Cerebellum (tissue), 4 donors: ENCODE measurements at places on chromosomes 2 and 18. TPM values are rescaled to one million over a fixed set of nuclear protein-coding genes. Genes with fewer than 3 reads are reported as not detected.

DNA sequence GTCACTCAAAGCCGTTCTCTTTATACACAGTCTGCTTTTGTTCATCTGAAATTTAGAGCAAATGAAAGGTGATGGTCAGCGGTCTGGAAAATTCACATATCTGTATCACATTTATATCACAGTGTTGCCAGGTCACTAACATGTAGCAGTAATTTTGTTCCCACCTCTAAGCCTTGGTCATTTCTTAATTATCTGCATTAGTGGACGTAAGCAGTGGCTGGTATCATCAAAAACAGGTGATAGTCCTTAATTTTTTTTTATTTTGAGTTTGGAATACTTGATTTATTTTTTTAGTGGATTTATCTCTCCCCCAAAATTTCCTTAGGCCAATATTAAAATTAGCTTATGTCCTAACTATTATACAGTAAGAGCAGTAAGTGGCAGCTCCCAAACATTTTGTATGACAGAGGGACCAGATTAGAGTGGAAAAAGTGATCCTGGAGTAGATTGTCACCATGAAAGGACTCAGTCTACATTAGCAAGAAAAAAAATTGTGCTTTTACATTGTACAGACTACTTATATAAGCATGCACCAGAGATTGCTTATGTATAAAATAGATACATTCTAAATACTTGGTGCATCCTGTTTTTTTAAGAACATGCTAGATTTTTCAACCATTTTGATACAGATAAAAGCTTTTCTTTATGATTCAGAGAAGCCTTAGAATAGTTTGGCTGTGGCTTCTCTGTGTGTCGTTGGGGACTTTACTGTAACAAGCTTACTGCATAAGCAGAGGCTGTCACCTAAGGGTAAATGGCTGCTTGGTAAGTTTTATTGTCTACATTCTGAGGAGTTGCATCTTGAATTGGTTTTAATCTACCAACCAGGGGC, 65.0 kb downstream of the MAPRE2 start:
- DNase-seq, result no peak

DNA sequence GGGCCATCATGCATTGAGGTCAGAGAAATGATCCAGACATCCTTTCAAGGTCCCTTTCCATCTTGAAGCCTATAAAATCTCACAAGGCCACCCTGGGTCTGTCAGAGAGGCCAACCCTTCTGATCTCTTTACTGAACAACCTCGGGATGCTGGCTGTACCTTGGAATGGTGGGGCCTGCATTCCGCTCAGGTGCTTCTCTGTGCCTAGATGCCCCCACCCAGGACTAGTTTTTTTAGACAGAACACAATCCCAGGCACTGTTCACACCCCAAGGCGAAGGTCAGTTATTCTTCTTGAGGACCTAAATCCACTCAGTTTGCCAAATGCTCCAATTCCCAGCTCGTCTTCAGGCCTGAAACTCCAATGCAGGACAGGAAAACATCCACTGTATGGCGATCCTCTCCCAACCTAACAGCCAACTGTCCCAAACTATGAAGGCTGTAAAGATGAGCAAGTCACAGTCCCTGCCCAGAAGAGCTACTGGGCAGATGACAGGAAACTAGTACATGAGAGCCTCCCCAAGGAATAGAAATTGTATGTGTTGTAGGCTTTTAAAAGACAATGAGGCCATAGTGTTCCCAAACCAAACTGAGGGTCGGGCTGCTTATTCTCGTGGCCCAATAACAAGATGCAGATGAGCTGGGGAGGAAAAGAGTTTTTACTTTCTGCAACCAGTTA, 154.4 kb upstream of the ACAA2 start:
- DNase-seq, result no peak

DNA sequence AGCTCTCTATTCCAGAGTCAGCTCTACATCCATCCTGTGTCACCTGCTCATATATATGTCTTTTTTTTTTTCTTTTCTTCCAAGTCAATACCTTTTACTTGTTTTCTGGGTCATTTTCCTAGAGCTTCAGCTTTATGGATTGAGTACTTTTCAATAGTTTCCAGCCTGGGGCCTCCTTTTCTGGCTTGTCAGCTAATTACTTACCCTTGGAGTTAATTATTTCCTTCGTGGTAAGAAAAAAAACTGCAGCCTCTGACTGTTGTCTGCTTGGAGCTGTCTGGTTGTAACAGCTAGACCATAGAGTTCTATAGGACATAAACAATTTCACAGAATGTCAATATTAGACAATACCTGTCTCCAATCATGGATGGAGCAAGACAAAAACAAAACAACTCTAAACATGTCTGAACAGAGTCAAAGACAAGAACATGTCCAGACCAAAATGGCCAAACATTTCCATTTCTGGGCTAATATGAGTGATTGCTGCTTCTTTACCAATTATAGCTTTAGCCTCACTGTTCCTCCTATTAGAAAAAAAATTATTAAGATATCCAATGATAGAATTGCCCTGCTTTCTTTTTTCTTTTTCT, 643.1 kb downstream of the SLC4A3 start:
- DNase-seq, result no peak

DNA sequence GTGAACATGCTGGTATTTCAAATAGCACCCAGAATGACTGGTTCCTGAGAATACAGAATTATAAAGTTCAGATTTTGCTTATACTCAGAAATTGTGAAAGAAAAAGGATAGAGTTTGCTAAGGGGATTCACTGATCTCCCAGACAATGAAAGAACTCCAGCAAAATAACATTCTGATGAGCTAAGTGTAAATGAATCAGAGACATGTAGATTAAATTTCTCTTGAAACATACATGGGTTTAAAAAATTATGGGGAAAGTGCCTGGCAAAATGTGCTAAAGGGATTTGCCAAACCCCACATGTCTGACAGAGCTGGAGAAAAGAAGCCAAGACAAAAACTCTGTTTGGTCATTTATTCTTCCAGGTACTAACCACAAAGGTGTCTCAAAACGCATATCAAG, 116.3 kb downstream of the FTCDNL1 start:
- no peak for DNase-seq

DNA sequence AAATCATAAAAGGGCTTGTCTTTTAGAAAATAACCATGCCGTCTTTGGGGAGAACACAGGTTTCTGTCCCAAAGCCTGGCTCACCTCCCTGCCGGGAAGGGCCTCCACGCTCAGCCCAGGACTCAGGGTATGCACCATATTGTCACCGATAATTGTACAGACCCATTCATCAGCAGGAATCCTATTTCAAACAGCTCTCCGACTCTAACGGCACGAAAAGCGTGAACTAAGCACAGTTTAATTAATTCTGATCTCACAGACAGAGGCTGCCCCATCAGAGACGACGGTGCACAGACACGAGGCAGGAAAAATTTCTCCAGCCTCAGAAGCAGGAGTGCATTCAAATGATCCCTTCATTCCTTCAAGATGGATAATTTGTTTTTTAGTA, 276.2 kb downstream of the MYCN start:
- DNase-seq, result no peak

DNA sequence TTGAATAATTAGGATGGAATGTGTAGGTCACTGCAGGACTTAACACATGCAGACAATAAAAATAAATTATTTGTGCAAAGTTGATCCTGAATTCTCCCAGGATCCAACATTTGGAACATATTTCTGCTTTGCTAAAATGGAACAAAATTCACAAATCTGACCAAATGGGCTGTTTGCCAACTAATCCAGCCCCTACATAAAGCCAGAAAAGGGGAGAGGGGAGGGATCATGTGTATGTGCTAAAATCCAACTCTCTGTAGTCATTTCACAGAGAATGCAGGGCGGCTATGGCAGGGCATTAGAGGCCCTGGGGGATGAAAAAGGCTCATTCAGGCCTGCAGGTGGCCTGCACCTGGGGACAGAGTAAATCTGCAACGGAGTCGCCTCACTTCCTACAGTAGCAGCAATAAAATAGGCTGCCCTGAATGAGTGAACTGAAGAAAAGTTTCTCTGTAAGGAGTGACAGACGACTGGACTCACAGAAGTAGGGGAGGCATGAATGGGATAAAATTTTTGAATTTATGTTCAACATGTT, 4.0 kb upstream of the ZFP36L2 start:
- DNase-seq, result no peak

DNA sequence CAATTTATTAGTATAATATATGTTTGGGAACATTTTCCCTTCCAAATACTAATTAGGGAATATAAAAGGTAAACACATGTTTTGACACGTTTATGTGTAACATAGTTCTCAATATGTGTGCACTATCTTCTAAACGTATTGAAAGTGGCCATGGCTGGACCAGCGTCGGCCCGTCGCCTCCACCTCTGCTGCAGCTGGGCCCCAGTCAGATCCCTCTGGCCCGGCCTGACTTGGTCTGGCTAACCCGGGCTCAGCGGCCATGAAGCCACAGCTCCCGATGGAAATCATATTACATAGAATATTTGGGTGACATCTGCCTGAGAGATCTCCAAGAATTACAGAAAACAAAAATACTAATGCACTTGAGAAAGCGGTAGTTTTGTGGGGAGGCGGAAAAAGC, 474.4 kb upstream of the CDH2 start:
- DNase-seq, result no peak

GRCh38 chr2:19848029-19848750, 53.6 kb downstream of the TTC32 start:
- no peak for DNase-seq

DNA sequence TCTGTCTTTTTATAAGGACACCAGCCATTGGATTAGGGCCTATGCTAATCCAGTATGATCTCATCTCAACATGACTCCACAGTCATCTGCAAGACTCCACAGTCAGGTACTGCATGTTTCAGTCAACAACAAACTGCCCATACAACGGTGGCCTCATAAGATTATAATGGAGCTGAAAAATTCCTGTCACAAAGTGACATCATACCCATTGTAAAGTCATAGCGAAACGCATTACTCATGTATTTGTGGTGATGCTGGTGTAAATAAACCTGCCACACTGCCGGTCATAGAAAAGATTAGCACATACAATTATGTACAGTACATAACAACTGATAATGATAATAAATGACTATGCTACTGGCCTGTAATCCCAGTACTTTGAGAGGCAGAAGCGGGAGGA, 102.2 kb downstream of the TEX51 start:
- no peak for DNase-seq

Gene SMPD4
- 22.6 TPM for total RNA-seq
